ENCODE measurements at places on chromosomes 4 and X.

GRCh38 chr4:56371426-56372220 lies 15.7 kb downstream of the AASDH start:
- no peak for DNase-seq

DNA sequence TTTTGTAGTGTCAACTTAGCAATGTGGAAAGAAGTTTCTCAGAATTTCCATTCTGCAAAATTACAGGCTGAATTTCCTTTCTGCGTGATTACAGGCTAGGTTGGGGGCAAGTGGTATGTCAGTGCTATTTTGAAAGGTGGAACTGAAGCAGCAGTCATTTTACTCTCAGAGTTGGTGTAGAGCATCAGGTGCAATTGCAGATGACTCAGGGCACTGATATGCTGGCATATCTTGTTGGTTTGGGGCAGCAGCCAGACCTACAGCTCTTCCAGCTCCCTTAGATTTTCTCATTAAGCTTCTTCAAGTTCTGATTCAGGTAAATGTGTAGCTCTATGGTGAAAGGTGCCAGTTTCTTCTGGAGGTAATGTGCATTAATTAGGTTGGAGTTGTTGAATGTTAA lies 930.7 kb upstream of the PCDH10 start:
- no peak for DNase-seq

GRCh38 chr4:83536362-83537272 lies 709 bp downstream of the GPAT3 start:
- DNase-seq = no peak

DNA sequence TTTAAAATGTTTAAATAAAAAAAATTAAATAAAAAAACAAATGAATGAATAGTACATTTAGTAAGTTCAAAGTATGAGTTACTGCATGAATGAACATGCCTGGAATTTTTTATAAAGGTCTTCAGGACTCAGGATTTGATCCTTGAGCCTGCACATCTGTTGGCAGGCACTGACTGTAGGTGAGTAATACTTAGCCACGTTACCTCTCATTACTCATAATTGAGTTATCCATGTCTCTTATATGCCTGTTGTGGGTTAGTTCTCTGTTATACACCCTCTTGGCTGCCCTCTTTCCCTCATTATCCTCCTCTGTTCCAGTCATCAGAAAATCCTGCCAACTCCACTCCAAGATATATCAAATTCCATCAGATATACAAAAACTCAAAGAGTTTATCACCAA lies 276.0 kb downstream of the FBXW7 start:
- DNase-seq = no peak

DNA sequence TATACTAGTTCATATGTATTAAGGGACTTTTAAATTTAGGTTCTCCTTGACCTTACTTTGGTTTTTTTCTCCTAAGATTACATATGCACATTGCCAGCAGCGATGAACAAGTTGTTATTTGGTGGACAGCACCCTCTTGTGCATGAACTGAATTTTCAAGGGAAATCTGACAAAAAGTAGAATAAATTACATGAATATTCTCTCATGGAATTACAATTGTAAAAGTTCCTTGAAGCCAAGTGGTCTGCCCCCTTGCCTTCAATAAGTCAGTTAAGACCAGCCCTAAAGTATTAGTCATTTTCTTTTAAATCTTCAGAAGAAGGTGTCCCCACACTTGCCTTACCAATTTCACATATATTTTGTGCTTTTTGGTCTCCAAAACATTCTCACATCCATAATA lies 30.7 kb upstream of the SMARCA5 start:
- DNase-seq = no peak

- DNase-seq = no peak
These were observed 65.5 kb downstream of the EDNRA start for GRCh38 chr4:147546349-147546748.

DNA sequence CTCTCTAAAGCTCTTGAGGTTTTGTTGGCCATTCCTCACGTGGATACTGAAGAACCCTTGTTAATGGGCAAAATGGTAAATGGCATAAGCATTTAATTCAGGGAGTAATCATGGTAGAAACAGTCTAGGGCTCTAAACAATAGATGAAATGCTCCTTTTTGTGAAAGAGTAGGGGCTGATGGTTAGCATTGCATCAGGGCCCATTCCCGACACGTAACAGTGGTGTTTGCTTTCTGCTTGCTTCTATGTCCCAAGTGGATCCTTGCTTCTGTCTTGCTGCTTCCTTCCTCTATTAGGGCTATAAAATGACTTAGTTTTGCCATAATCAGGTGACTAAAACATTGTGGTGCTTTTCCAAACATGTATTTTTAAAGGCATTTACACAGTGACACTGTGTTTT lies 230.9 kb upstream of the AFF2 start:
- no peak for DNase-seq

DNA sequence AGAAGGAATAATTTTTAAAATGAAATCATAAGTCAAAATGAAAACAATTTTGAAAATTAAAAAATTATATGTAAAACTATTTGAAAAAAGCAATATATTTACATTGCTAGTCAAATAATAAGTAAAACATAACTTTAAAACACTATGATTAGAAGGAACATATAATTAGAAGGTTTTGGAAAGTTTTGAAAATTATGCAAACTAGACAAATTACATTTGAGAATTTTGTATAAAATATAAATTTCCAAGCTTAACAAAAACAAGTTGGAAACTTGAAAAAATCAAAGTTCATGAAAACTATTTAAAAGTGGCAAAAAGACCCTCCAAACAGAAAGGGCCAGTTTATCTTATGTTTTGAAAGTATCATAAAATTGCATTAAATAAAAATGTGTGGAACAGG lies 67.6 kb upstream of the TLL1 start:
- no peak for DNase-seq

DNA sequence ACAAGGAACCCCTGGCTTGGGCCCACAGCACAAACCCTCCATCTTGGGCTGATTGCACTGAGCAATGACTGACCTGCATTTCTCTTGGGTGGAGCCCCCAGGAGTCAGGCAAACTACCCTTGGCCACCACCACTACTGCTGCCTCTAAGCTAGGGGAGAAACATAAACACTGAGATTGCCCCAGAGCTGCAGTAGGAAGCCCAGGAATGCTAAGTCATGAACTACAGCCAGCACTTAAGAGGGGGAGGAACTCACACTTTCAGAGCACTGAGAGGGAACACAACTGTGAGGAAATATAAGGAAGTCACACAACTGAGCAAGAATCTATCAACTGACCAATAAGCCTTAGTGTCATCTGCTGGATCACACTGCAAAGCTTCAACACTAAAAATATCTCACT lies 111.6 kb upstream of the PPP3CA start:
- no peak for DNase-seq

GRCh38 chr4:180341926-180342325 lies 1901.3 kb upstream of the TENM3 start:
- DNase-seq = no peak

GRCh38 chr4:137156807-137157206 lies 375.5 kb downstream of the PCDH18 start:
- no peak for DNase-seq

DNA sequence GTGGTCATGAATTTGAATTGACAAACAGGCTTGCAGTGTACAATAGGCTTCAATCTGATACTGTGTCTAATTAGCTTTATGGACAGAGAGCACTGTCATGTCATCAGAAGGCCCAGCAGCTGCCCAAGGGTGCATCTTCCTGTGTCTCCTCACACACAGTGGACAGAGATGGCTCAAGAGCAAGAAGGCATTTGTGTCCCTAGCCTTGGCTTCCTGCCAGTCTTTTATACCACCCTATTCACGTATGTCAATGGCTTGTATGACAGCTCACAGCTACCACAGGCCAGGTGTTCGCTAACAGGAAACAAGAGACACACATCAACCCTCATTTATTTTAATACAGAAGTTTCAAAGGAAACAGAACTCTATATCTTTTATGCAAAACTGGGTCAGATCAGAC lies 874.0 kb upstream of the AGA start:
- no peak for DNase-seq

- no peak for DNase-seq
These were observed 74.4 kb upstream of the SOD3 start for GRCh38 chr4:24720979-24721378.

DNA sequence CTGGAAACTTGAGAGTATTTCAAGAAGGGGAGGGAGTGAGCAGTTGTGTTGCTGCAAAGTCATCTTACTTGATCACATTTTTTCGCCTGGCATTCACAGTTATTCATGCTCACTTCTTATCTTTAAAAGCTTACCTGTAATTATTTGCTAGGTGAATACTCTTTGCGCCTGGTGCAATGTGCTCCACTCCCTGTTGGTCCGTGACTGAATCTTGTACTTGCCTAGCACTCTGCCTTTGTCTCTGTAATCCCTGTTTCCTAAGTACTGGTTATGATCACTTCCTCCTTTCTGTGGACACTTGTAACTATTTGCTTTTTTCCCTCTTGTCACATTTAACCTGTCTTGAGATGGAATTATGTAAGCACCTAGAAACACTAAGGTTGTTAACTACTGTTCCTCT lies 5.8 kb downstream of the BMP2K start:
- DNase-seq = no peak

- no peak for DNase-seq
These were observed 2.9 kb upstream of the FAT1 start for GRCh38 chr4:186726426-186727168.

- DNase-seq = no peak
These were observed 60.5 kb downstream of the ARAP2 start for GRCh38 chr4:36183665-36184393.

GRCh38 chr4:106476741-106477140 lies 108.2 kb upstream of the GIMD1 start:
- no peak for DNase-seq

DNA sequence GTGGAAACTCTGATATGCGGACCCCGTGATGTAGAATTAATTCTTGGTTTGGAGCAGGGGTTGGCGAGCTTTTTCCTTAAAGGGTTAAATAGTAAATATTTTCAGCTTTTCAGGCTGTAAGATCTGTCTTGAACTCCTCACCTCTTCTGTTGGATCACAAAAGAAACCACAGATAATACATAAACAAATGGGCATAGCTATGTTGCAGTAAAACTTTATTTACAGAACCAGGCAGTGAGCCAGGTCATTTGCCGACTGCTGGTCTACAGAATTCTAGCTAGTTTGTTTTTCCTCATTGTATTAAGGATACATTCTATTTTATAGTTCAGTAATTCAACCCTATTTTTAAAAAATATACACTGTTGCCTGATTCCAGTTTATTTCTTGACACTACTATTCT lies 116.6 kb downstream of the PAPSS1 start:
- no peak for DNase-seq

DNA sequence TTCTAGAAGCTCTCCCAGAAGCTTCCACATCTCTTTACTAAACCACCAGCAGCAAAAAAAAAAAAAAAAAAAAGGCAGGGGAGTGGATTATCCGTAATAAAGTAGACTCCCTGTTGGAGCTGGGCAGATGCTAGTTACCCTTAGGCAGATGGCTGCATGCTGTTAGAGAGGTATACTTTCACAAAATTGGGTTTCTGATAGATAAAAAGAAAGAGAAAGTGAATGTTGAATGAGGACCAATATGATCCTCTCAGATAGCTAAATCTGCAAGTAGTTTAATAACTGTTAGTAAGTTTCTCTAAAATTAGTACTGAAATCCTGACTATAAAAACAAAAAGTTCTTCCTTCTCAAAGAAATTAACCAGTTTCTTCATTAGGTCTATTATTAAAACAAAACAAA lies 195.4 kb downstream of the ANAPC10 start:
- no peak for DNase-seq

DNA sequence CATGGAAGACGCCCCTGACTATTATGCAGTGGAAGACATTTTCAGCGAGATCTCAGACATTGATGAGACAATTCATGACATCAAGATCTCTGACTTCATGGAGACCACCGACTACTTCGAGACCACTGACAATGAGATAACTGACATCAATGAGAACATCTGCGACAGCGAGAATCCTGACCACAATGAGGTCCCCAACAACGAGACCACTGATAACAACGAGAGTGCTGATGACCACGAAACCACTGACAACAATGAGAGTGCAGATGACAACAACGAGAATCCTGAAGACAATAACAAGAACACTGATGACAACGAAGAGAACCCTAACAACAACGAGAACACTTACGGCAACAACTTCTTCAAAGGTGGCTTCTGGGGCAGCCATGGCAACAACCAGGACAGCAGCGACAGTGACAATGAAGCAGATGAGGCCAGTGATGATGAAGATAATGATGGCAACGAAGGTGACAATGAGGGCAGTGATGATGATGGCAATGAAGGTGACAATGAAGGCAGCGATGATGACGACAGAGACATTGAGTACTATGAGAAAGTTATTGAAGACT lies 3.6 kb downstream of the TSPYL2 start:
- no peak for DNase-seq

DNA sequence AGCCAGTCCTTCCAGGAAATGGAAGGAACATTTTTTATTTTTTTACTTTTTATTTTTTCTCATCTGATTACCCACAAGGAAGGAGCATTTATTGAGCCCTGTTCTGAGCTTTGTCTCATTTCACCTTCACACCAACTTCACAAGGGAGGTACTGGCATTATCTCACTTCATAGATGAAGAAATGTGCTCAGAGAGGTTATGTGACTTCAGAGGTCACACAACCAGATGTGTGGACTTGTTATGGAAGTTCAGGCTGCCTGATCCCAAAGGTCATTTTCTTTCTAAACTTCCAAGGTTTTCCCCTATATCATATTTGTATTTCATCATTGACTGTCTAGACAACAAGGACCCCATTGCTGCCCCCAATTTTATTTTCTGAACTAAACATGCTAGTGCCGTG lies 160.3 kb downstream of the DCLK2 start:
- no peak for DNase-seq

GRCh38 chr4:184416913-184417734 lies 57.2 kb downstream of the IRF2 start:
- DNase-seq = no peak

DNA sequence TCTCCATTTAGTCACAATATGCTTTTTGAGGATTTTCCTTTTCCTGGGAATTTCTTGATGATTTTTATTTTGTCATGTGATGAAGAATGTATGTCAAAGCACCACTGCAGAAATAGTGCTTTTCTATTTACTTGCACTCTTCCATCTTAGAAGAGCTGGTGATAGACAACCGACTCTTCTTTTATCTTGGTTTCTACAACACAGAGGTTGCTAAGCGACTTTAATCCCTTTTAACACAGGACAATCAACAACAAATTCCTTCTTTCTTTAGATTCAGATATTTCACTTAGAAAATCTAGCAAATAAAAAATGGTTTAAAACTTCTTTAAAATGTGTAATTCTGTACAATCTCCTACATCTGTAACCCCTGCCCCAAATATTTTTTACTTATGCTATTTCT lies 34.6 kb downstream of the TET2 start:
- DNase-seq = no peak

- DNase-seq = no peak
These were observed 932.1 kb upstream of the SLIT2 start for GRCh38 chr4:19319607-19320006.

DNA sequence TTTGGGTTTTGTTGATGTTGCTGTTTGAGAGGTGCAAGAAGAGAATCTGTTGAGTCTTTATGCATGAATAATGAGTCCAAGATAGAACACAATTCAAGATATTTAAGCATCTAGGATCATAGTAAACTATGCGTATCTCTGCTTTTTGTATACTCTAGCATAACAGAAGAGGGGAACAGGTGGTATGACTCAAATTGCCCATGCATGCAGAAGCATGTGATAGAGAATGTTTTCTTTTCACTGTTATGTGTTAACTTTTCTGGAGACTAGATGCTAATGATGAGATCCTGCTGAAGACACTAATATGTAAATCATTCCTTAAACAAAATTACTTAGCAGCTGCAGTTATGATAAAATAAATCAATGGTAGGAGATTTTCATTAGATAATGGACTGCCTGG lies 165.3 kb upstream of the FTHL17 start:
- no peak for DNase-seq

Measured in activated CD4-positive, alpha-beta T cell treated with anti-CD3 and anti-CD28 coated beads, Interleukin-2, amount 50 U/mL, for 4 hours (primary cell).